H9 (cell line): ENCODE measurements at places on chromosomes 1 and 21.

DNA sequence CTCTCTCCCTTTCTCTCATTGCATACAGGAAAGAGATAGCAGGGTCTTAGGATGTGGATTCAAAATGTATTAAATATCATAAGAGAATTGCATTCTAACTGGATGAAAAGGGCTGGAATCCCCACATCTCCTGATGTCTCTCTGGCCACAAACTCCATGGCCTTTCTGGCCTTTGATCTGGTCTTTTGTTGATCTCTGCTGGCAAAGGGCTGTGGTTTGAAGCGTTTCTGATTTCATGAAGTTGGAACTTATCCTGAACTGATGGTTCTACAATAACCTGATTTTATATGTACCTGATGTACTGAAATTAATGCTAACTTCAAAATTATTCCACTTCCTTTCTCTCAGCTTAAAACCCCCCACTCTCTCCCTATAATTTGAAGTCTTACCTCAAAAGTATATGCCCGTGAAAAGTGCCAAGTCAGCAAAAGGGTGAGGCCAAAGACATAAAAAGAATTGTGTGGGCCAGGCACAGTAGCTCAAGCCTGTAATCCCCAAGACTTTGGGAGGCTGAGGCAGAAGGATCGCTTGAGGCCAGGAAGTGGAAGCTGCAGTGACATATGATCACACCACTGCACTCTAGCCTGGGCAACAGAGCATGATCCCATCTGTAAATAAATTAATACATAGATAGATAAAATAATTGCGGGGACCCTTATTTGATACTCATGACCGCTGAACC is 6.4 kb upstream of the KIF14 start:
- DNase-seq, result no peak
- H3K27me3 ChIP-seq, result no peaks in the 10 kb centered on the region
- H3K36me3 ChIP-seq, result no peaks in the 10 kb centered on the region
- peaks cover 6% of the 10 kb centered on the region for H3K4me1 ChIP-seq
- no peak overlapping the region for H3K27ac ChIP-seq

- DNase-seq, result no peak
- peaks cover 11% of the 10 kb centered on the region; the same call in 1 of the 2 replicates for H3K27me3 ChIP-seq
- no peak overlapping the region for H3K4me3 ChIP-seq
Measured at GRCh38 chr1:206905295-206906164, 8.3 kb downstream of the IL24 start.

DNA sequence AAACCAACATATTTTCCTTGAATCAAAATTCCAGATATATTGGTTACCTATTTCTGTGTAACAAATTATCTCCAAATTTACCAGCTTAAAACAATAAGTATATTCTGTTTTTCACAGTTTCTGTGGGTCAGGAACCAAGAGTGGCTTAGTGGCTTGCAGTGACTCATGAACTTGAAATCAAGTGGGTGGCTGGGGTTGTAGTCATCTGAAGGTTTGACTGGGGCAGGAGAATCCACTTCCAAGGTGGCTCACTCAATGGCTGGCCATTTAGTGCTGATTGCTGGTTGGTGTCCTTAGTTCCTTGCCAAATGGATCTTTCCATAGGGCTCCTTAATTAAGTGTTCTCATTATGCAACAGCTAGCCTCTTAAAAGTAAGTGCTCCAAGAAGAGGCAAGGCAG is 43.8 kb downstream of the ALG14 start:
- H3K27me3 ChIP-seq, result no peaks in the 10 kb centered on the region
- no peak for DNase-seq
- H3K4me1 ChIP-seq, result no peaks in the 10 kb centered on the region
- H3K27ac ChIP-seq, result no peak overlapping the region

DNA sequence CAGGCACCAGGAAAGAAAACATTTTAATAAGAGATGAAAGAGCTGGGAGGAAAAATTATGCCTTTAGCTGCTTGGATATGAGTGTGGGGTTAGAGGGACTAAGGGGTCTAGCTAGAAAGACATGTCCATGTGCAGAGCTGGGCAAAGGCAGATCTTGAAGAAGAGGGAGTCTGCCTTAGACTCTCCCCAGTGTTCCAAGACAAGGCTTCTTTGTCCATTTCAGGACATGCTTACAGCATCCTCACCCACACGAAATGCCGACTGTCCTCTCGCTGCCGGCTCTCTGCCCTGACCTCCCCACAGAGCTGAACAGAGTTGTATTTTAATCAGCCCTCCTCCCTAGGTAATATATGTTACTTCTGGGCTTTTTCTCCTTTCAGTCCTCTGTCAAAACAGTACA is 100.7 kb upstream of the ATP1B1 start:
- H3K27me3 ChIP-seq, result no peaks in the 10 kb centered on the region
- no peaks in the 10 kb centered on the region for H3K4me1 ChIP-seq
- H3K36me3 ChIP-seq, result no peaks in the 10 kb centered on the region

- no peaks in the 10 kb centered on the region for H3K4me1 ChIP-seq
- no peak overlapping the region for H3K27ac ChIP-seq
- H3K27me3 ChIP-seq, result no peaks in the 10 kb centered on the region
- peak; percentile 78 for DNase-seq
- H3K4me3 ChIP-seq, result no peak overlapping the region
Measured at GRCh38 chr1:17274186-17275170, 25.6 kb downstream of the PADI3 start.

GRCh38 chr1:4362314-4363044 is 291.9 kb upstream of the AJAP1 start:
- DNase-seq, result no peak
- H3K4me1 ChIP-seq, result no peaks in the 10 kb centered on the region
- peaks cover 8% of the 10 kb centered on the region; the same call in 1 of the 2 replicates for H3K36me3 ChIP-seq
- H3K4me3 ChIP-seq, result no peak overlapping the region
- H3K27ac ChIP-seq, result no peak overlapping the region

DNA sequence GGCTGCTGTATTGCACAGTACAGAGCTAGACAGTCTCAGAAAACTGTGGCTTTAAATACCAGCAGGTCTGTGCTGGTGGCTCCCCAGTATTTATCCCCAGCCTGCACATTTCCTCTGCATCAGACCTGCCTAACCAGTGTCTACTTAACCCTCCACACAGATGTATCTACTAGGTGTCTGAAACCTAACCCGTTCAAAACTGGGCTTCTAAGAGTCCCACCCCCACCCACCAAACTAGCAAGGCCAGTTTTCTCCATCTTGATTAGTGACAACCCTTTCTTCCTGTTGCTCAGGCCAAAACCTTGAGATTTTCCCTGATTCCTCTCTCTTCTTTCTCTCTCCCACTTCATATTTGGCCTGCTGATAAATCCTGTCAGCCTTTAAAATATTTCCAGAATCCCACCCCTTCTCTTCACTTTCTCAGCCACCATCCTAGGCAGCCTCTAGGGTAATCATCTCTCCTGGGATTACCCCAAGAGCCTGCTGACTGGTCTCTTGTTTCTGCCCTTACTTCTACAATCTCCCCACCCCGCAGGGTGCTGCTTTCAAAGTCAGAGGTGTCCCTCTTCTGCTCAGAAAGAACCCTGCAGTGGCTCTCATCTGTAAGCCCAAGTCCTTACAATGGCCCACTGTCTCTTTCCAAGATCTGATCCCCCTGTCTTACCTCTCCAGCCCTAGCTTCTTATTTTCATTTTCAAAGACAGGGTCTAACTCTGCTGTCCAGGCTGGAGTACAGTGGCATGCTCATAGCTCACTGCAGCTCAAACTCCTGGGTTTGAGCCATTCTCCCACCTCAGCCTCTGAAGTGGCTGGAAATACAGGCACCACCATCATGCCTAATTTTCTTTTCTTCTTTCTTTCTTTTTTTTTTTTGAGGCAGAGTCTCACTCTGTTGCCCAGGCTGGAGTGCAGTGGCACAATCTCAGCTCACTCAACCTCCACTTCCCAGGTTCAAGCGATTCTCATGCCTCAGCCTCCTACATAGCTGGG is 45.2 kb downstream of the H3-3A start:
- H3K36me3 ChIP-seq, result no peaks in the 10 kb centered on the region; the same call in 2 of the 3 replicates
- H3K27me3 ChIP-seq, result no peaks in the 10 kb centered on the region; the same call in 1 of the 2 replicates
- DNase-seq, result no peak
- H3K4me3 ChIP-seq, result no peak overlapping the region; the same call in 1 of the 3 replicates
- H3K27ac ChIP-seq, result no peak overlapping the region

DNA sequence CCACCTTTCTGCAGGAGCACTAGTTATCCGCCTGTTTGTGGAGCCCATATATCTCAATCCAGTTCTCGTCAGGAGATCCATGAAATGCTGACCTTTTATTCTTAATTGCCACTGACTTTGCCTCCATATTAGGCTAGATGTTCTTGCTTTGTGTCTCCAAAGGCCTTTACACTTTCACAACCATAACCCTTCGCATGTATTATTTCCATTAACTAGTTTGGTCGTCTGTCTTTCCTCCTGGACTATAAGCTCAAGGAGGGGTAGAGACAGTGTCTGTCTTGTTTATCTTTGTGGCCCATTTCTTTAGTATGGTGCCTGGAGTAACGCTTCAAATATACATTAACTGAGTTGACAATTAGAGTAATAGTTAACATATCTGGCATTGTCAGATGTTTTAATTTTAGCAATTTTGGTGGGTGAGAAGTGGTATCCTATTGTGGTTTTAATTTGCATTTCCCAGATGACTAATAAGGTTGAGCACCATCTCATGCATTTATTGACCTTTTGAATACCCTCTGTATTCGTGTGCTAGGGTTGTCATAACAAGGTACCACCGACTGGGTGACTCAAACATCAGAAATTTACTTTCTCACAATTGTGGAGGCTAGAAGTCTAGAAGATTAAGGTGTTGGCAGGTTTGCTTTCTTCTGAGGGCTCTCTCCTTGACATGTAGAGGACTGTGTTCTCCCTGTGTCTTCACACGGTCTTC is 21.7 kb upstream of the IL12RB2 start:
- no peak for DNase-seq
- no peaks in the 10 kb centered on the region for H3K27me3 ChIP-seq
- no peak overlapping the region for H3K4me3 ChIP-seq
- H3K4me1 ChIP-seq, result no peaks in the 10 kb centered on the region

- no peaks in the 10 kb centered on the region for H3K27me3 ChIP-seq
- H3K27ac ChIP-seq, result no peak overlapping the region
- no peaks in the 10 kb centered on the region for H3K4me1 ChIP-seq
- H3K4me3 ChIP-seq, result no peak overlapping the region
- no peak for DNase-seq
Measured at GRCh38 chr1:226485192-226485591, 63.4 kb upstream of the STUM start.

- H3K27ac ChIP-seq, result no peak overlapping the region
- peaks cover 42% of the 10 kb centered on the region for H3K36me3 ChIP-seq
- DNase-seq, result no peak
- no peaks in the 10 kb centered on the region for H3K27me3 ChIP-seq
- no peaks in the 10 kb centered on the region for H3K4me1 ChIP-seq
Measured at GRCh38 chr1:28280977-28281381, 21.7 kb downstream of the SESN2 start.

GRCh38 chr1:195045072-195045471 is 1563.2 kb downstream of the KCNT2 start:
- no peaks in the 10 kb centered on the region for H3K27me3 ChIP-seq
- DNase-seq, result no peak
- no peaks in the 10 kb centered on the region for H3K4me1 ChIP-seq

- no peaks in the 10 kb centered on the region for H3K27me3 ChIP-seq
- H3K27ac ChIP-seq, result no peak overlapping the region
- no peak overlapping the region for H3K4me3 ChIP-seq
- no peaks in the 10 kb centered on the region for H3K36me3 ChIP-seq
- peaks cover 1% of the 10 kb centered on the region; the same call in 1 of the 2 replicates for H3K4me1 ChIP-seq
Measured at GRCh38 chr1:224509907-224510306, 75.3 kb upstream of the WDR26 start.

DNA sequence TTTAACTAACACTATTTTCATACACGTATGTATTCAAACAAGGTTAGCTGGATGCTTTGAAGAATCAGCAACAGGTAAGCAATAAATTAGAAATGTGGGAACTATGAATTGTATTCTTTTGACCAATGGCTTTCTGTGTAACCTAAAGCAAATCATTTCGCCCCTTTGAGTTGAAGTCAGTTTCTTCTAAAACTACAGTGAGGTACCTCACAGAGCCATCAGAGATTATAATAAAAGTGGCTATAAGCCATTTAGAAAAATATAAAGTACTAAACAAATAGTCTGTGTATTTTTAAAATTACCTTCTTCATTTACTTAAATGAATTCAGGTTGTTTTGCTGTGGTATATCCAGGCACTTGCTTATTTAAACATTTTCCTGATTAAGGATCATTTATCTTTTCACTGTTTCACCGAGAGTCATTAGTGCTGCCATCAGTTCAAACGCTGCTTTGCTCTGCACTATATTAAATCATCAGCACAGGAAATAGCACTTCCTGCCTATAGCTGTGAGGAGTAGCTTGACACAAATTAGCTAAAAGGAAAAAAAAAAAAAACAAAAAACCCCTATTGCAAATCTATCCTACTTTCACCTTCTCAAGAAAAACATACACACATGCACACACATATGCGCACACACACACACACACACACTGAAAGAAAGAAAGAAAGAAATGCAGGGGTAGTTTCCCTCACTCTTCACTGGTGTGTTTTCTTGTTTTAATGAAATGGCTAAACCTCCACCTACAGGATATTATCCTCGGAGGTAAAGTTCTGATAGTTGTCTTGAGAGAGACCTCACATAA is 39.8 kb upstream of the C1orf105 start:
- no peak overlapping the region for H3K27ac ChIP-seq
- no peaks in the 10 kb centered on the region for H3K27me3 ChIP-seq
- peaks cover 5% of the 10 kb centered on the region; the same call in 1 of the 2 replicates for H3K4me1 ChIP-seq
- H3K4me3 ChIP-seq, result no peak overlapping the region
- no peaks in the 10 kb centered on the region for H3K36me3 ChIP-seq
